ENCODE measurements at places on chromosomes 6 and 20. TPM values are rescaled to one million over a fixed set of nuclear protein-coding genes. Genes with fewer than 3 reads are reported as not detected.

TRAPPC3L gene
- not detected for total RNA-seq

LRRN4 gene
- not detected for total RNA-seq

GRCh38 chr6:125832391-125833117 lies 41.8 kb downstream of the NCOA7 start:
- H3K36me3 ChIP-seq, result no peaks in the 10 kb centered on the region
- H3K4me1 ChIP-seq, result peaks cover 10% of the 10 kb centered on the region
- no peaks in the 10 kb centered on the region for H3K27me3 ChIP-seq

DNA sequence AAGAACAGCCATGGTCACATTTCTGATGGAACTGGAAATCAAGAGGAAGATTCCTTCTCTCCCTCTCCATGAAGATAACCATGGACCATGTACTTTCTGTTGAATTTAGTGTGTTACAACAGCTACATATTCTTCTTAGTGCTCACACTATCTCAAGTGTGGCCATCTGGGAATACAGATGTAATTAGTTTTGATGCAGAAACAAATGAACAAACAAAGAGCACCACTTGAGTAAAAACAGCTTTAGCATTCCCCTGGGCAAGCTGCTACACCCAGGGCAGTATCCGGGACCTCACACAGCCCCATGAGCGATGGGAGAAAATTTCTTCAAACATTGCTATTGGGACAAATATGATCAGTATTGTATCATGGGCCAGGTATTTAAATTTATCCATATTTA lies 75.2 kb downstream of the RAMACL start:
- no peaks in the 10 kb centered on the region for H3K36me3 ChIP-seq
- no peaks in the 10 kb centered on the region for H3K4me1 ChIP-seq
- DNase-seq, result no peak
- H3K4me3 ChIP-seq, result no peak overlapping the region
- H3K27ac ChIP-seq, result no peak overlapping the region

GRCh38 chr6:135566311-135567068 lies 69.0 kb upstream of the AHI1 start:
- H3K36me3 ChIP-seq, result no peaks in the 10 kb centered on the region
- H3K4me3 ChIP-seq, result no peak overlapping the region
- peaks cover 47% of the 10 kb centered on the region for H3K27me3 ChIP-seq
- no peaks in the 10 kb centered on the region for H3K4me1 ChIP-seq
- no peak overlapping the region for H3K27ac ChIP-seq

Measured in A673 (cell line).